Daoy (cell line): ENCODE measurements at places on chromosomes 2 and 18.

- DNase-seq = no peak
Measured at GRCh38 chr2:207327513-207327912, 161.8 kb upstream of the KLF7 start.

DNA sequence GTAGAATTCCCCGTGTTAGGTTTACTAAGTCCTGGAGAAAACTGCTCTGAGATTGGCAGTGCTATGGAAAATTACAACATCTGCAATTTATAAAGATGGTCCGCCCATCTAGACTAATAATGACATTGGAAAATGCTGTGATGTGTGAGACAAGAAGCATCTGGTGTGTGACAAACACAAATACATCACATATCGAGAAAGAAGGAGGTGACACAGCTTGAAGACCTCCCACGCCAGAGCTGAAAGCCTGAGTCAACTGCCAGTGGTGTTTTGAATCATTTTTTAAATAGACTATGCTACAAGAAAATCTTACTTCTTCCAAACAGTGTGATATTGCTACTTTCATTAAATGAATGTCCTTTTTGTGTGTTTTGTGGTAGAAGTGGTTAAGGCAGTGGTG, 8.6 kb upstream of the ANO7 start:
- no peak for DNase-seq

- no peak for DNase-seq
Measured at GRCh38 chr2:237030382-237030781, 55.3 kb upstream of the COPS8 start.

- no peak for DNase-seq
Measured at GRCh38 chr2:42925742-42926433, 133.5 kb upstream of the HAAO start.

DNA sequence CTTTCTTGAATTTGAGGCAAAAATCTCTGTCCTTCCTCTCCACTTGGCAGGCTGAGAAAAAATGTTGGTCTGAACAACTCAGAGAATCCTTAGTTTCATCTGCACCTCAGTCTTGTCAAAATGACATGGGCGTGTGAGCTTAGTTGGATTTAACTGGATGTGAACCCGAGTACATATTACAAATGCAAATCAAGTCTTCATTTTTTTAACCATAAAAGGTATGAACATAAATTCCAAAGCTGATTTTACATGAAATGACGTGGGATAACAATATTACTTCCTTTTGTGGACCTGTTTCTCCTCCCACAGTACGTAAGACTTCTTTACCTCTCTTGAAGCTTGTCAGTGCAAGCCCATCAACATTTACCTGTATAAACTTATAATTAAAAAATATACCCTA, 32.6 kb upstream of the RND3 start:
- DNase-seq = no peak

- DNase-seq = no peak
Measured at GRCh38 chr18:13446024-13446423, 227.5 kb downstream of the LDLRAD4 start.

GRCh38 chr2:238183821-238184220, 19.7 kb downstream of the ILKAP start:
- no peak for DNase-seq

GRCh38 chr18:13517369-13517768, 209.0 kb downstream of the FAM210A start:
- no peak for DNase-seq

GRCh38 chr2:62856228-62857040, 150.9 kb downstream of the EHBP1 start:
- DNase-seq = no peak

DNA sequence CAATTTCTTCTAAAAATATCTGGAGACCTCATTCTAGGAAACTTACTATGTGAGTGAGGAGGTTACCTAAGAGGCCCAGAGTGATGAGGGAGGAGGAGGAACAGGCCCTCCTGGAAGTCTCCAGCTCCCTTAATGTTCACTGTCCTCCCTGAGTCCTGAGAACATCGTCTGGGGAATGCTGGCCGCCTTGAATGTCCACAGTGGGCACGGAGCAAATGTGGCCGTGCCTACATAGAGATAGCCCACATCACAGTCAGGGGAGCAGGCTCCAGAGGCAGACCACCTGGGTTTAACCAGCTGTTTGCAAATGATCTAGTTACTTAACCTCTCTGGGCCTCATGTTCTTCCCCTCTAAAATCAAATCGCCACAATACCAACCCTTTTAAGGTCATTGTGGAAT, 83.0 kb upstream of the LPIN2 start:
- DNase-seq = no peak

DNA sequence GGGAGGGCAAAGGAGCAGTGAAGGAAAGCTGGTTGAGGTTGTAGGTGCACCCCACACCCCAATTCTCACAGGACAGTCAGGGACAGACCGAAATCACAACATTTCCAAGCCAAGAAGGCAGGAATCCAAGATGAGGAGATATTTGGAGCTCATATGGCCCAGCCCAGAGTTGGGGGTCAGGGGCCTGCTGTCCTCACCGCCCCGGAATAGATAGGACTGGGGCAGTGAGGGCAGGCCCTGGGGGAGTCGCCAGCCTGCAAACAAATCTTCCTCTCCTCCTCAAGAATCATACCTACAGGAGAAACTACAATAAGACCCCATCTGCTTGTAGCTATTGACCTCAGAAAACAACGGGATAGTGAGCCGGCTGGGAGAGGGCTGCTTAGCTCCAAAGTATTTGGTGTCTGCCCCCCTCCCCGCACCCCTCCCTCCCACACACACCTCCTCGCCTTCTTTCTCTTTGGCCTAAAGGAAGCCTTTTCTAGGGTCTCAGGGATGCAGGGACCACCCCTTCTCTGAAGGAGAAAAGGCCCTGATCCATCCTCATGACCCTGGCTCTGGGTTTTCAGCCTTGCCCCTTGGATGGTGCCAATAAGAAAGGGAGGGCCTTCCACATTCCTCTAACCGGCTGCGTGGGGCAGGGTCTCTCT, 3.8 kb downstream of the EN1 start:
- no peak for DNase-seq

DNA sequence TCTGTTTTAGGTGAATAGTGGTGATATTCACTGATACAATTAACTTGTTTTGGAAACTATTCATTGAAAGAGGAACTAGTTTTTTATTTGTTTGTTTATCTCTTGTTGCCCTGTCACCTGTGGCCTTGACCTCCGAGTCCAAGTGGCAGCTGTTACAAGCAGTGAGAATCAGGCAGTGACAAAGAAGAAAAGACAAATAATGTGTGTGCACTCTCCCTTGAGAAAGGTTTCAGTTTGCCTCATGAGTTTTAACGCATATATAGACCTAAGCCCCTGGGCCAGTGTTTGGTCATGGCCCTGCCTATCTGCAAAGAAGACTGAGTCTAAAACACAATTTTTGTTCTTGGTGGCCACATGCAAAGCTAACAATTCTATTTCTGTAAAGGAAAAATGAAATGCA, 15.3 kb downstream of the KYNU start:
- DNase-seq = no peak

- no peak for DNase-seq
Measured at GRCh38 chr2:85457043-85457442, 38.5 kb downstream of the SH2D6 start.
